ENCODE measurements at places on chromosomes 16 and 17.

GRCh38 chr17:80110447-80110812 is 9.0 kb downstream of the GAA start:
- no peak for DNase-seq

DNA sequence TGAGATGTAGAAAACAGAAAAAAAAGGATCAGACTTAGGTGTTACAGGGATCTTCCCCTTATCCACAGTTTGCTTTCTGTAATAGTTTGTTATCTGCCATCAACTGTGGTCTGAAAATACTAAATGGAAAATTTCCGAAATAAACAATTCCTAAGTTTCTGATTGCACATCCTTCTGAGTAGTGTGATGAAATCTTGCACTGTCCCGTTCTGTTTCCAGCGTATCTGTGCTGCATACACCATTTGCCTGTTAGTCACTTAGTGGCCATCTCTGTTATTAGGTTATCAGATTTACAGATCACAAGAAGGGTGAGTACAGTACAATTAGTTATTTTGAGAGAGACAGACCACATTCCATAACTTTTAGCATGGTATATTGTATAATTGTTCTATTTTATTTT is 185.6 kb upstream of the CPHXL start:
- DNase-seq, result no peak

DNA sequence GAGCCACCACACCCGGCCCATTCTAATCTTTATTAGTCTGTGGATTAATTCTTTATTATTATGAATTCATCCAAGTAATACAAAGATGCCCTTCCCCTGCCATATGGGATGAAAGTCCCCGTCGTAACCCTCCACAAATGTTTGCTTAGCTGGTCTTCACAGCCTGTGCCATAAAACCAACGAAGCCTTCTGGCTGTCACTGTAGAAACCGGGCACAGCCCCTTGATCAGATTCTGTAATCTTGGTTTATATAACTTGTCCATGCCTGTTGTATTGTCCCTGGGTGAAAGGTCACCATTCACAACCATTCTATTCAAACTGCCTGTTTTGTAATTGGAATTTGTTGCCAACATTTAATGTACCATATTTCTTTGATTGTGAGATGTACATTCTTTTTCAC is 66.5 kb downstream of the ATP2C2 start:
- no peak for DNase-seq

DNA sequence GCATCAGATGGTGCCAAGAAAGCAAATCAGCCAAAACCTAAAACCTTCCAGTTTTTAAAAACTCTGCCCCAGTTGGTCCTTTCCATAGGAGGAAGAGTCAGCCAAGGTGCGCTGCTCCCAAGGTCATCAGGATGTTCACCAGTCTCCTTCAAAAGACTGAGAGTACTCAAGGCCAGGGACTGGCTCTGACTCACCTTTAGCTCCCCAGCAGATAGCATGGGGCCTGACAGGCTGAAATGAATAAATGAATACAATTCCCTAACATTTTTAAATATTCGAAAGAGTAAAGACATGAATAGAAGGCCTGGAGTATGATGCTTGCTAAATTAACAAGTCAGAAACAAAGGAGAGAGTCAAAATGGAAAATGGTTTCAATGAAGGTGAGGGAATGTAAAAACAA is 19.2 kb downstream of the EFTUD2 start:
- no peak for DNase-seq

DNA sequence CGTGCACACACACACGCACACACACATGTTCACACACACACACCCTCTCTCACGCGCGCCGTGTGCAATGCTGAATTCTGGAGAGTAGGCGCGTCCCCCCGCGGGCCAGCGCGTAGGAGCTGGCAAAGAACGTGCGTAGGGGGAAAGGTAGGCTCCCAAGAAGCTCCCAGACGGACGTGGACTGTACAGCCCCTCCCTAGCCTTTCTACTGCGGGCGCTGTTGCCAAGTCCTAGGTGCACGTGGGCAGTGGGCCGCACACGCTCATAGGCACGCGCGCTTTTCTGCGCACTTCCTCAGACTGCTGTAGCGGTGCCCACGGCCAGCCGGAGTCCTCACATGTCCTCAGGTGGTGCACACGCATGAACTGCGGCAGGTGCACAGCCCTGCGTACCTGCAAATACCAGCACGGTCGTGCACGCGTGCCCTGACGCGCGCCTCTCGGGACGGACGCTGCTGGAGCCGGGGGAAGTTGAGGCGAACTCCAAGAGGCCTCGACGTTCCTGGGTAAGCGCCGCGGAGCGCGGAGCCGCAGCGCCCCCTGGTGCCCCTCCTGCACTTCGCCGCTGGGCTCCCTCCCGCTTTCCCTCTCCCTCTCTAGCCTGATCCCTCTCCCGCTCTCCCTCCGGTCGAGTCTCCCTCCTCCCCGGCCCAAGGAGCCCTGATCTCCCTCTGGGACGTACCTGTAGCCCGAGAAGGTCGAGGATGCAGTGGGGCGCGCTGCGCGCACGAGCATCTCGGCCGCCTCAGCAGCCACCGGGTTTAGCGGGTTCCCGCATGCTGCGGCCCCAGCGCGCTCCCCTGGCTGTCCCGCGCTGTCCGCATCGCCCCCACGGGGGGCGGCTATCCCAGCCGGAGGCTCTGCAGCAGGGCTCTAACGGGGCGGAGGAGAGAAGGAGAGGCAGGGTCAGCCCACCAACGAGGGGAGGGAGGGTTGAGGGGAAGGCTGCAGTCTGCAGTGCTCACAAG is 749 bp downstream of the GRIN2A start:
- peak; percentile 54 for DNase-seq

- no peak for DNase-seq
These were observed 10.2 kb upstream of the KRT20 start for GRCh38 chr17:40895106-40895730.

- DNase-seq, result peak; percentile 7
These were observed 1.0 kb downstream of the SLC47A1 start for GRCh38 chr17:19534562-19535149.

GRCh38 chr16:88477631-88478519 is 24.8 kb downstream of the ZFPM1 start:
- DNase-seq, result no peak

DNA sequence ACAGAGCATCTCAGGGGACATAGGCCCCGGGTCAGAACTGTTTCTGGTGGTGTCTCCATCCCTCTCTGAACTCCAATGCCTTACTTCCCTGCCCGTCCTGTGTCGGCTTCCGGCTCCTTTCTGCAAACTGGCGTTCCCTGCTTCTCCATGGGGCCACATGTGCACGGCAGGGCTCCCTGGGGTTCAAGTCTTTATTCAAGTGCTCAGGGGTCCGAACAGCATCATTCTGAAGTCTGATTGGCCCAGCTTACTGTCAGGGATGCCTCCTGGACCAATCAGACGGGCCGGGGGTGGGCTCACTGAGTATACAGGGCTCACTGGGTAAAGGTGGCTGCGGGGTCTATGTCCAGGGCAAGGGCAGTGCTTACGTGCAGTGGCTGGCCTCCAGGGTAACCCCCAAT is 17.1 kb downstream of the C16orf82 start:
- DNase-seq, result no peak

- DNase-seq, result no peak
These were observed 205.9 kb downstream of the MAP2K6 start for GRCh38 chr17:69620363-69620762.

DNA sequence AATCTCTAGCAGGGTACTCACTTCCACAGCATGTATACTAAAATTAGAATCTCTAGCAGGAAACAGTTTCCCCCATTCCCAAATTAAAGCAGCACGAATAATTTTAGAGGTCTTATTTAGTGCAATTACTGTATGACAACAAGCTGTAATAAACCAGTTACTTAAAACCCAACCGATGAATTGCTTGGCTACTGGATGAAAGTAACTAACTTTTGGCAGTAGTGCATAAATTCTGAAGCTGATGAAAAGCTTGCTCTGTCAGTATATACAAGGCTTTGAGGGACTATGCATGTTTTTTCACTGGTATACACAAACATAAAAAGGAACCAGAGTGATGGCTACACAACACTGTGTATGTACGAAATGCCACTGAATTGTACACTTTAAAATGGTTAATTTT is 89.4 kb downstream of the CFDP1 start:
- no peak for DNase-seq

GRCh38 chr17:78529251-78529650 is 47.9 kb downstream of the DNAH17 start:
- DNase-seq, result no peak

DNA sequence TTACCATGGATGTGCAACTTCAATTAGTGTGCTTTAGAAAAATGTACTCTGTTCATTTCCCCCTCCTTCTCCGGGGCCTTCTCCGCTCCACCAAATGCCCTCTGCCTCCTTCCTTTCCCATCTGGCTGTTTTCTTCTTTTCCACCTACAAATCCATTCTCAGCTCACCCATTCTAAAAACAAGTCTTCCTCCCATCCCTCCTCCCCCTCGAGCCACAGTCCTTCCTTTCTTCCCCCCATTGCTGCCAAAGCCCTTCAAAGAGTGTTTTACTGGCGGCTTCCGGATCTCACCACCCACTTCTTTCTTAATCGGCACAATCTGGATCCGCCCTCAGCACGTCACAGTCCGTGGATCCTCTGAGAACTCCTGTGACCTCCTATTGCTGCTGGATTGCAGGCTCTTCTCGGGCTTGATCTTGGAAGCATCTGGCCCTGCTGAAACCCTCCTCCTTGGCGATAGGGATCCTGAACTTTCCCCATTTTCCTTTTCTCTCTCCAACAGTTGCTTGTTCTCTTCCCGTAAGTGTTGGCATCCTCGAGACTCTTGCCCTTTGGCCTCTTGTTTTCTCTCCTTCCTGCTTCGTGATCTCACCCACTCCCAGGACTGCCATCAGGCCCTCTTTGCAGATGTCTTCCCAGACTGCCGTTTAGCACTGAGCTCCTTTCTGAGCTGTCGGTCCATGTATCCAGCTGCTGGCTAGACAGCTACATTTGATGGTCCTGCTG is 36.0 kb upstream of the FBXO47 start:
- peak; percentile 52 for DNase-seq

DNA sequence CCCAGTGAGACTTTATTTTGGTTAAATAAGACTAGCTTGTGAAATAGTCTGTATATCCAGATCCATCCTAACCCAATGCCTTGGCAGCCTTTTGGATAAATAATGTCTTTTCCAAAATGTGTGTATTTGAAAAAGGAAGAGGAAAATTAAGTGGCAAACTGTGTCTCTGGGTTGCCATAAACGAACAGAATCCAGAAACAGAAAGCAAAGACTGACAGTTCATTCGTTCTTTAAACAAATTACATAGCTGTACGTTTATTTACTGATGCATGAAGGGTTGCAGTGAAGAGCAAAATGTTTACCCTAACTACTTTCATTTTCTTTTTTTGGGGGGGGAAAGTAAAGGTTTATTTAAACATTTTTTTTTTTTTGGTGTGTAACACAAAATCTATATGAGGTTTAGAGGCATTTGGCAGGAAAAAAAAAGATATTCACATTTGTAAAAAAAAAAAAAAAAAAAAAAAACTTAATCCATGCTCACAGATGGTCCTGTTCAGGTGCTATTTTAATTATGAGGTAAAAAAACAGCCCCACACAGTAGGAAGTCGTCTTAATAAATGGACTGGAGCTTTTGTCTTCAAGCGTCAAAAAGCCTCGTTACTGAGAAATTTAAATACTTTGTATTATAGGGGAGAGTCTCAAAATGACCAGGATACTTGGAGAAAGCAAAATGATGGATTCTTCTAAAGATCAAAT is 245.9 kb downstream of the FTO start:
- no peak for DNase-seq

GRCh38 chr16:1712791-1713261 is 6.8 kb downstream of the MAPK8IP3 start:
- DNase-seq, result no peak

- DNase-seq, result no peak
These were observed 59.0 kb downstream of the SPACA3 start for GRCh38 chr17:33050611-33051140.

DNA sequence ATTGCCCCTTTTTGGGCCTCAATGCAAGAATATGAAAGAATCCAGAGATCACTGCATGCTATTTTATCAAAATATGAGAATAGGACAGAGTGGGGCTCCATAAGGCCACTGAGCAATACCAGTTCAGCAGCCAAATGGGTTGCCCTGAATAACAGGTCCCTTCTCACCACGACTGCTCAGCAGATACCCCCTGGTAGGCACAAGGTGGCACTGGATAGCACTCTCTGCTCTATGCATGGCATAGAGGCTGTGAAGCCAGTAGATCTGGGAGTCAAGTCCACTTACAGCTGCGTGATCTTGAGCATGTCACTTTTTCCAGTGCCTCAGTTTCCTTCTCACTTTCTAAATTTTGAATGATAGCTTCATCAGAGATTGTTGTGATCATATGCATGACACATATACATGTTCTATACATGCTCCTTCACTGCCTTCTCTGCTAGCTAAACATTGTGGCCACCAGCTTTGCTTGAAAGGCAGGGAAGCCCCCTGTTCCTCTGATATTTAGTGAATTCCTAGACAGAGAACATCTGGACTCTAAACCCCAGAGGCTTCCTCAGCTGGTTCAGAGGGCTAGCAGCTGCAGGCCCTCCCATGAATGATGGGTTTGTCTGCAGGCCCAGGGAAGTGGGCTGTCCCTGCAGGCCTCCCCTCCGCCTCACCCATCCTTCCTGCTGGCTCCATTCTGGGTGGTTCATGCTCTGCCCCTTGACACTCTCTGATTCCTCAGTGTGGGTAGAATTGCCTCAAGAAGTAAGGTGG is 84.9 kb upstream of the ASIC2 start:
- no peak for DNase-seq

DNA sequence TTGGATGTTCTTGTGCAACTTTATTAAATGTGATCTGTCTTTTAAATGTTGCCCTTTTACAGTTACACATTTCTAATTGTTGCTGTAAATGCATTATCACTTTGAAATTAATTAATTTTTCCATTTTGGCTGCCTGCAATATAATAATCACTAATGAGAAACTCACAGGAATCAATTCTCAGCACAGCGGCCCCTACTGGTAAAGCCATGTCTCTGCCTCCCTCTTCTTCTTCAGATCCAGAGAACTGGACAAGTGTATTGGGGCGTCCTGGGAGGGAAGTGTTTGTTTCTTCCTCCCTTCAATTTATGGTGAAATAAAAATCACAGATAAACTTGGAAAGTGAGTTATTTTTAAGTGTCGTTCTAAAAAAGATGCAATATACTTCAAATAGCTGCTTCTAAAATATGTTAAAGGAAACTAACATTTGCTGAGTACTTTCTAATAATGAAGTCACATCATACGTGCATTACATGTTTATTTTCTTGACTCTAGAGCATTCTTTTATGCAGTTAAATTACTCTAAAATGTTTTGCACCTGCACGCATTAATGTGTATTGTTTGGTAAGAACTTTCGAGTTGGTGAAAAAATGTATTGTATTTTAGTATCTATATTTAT is 338.0 kb downstream of the WWOX start:
- peak; percentile 3 for DNase-seq

Measured in fibroblast of upper back skin (primary cell).